ENCODE measurements at places on chromosomes 1 and 21.

- DNase-seq: no peak
Measured at GRCh38 chr1:57857809-57858208, 433.9 kb upstream of the DAB1 start.

DNA sequence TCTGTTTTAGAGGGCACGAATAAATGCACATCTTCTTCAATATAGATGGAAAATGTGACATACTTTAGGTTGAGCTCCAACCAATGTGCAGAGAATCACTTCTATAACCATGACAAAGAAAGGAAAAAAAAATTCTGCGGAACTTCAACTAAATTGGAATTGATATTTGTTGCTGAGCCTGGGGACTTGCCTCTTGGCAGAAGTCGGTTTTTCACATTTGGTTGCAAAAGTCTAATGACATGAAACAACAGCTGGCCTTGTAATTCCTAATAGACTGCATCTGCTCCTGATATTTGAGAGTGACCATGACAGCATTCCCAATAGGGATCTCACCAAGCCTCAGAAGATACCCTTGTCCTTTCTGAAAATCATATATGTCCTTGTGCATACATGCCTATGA, 112.8 kb downstream of the PRRX1 start:
- DNase-seq: no peak

GRCh38 chr1:172155766-172156165, 264.7 kb upstream of the C1orf105 start:
- DNase-seq: no peak

- no peak for DNase-seq
Measured at GRCh38 chr1:163999131-163999530, 559.9 kb upstream of the PBX1 start.

DNA sequence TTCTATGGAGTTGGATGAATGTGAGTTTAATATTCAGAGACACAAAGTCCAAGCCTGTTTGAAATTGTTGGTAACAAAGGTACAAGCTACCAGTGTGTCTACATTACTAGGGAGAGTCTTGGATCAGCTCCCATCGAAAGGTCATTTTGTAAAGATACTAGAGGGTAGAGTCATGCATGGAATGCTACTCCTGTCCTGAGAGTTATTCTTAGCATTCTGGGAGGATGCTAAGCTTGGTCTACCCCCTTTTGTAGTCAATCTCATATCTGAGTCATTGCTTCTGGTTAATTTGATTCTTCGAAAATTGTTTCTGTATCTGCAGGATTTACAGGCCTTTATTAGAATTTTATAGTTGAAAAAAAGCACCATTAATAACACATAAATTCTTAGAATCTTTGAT, 240.2 kb downstream of the ST6GALNAC3 start:
- DNase-seq: no peak

DNA sequence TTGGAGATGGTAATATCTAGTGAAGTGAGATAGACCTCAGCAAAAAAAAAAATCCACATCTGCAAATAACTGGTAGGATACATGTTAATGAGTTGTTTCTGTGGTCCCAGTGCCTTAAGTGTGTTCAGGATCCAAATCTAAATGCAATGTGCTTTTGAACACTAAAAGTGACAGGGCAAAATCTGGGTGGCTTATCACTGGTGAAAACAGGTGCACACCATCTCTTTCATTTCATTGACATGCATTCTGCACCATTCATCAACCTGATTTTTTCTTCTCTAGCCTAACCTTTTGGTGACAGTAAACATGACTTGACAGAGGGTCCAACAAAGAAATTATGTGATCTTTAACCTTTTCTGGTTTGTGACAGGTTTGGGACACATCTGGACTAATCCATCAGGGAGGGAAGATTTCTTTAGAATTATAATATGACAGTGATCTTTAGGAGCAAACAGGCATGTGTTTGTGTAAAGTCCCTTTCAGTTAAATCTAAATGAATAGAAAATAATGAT, 201.6 kb upstream of the NEGR1 start:
- DNase-seq: no peak

DNA sequence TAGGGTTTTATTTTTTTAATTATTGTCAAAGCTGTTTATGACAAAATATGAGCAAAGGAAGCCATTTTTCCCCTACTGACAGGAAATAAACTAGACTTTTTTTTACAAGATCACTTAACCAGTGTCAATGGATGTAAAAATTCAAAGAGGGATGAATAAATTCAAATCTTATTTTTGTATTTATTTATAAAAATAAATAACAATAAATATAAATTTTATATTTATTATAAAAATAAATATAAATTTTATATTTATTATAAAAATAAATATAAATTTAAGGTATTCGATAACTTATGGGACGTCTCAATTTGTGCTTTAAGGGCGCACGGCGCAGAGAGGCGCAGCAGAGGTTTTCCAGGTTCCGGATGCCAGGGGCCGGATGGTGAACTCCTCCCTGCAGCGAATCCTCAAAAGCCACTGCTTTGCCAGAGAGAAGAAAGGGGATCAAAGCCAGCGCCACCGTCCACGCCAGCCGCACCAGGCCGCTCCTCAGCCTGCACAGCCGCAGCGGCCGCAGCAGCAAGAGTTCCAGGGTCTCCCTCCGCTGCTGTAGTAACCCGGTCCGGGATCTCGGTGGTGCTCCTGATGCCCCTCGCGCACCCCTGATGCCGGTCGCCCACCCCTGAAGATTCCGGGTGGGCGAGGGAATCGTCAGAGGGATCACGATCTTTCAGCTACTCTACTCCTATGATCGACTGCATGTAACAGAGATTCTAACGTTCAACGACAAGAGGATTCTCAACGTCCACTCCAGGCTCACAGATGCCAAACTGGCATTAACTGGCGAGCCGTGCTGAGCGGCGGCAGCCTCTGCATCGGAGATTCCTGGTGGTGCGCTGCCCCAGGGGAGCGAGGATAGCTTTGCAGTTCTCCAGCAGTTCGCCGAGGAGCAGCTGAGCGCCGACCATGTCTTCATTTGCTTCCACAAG, 28.5 kb upstream of the RLF start:
- DNase-seq: no peak

DNA sequence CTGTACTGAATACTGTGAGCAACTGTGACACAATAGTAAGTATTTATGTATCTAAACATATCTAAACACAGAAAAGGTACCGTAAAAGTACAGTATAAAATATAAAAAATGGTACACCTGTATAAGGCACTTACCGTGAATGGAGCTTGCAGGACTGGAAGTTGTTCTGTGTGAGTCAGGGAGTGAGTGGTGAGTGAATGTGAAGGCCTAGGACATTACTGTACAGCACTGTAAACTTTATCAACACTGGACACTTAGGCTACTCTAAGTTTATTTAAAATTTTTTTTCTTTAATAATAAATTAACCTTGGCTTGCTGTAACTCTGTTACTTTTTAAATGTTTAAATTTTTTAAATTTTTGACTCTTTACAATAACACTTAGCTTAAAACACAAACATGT, 24.5 kb upstream of the SHCBP1L start:
- no peak for DNase-seq

DNA sequence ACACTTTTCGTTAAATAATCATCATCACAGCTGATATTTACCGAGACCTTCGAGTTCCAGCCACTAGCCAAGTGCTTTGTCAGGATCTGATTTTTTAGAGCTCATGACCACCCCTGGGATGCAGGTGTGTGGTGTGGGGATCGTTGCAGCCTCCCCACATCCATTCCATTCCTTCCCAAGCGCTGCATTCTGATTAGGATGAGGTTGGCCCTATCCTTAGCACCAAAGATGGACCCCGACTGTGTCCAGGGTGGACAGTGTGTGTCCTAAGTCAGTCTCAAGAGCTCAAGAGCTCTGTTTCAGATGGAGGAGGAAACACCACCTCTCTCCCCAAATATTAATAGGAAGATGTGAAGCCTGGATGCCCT, 74.1 kb downstream of the PSMG1 start:
- no peak for DNase-seq

GRCh38 chr21:39105341-39105765, 77.9 kb downstream of the PSMG1 start:
- DNase-seq: no peak

DNA sequence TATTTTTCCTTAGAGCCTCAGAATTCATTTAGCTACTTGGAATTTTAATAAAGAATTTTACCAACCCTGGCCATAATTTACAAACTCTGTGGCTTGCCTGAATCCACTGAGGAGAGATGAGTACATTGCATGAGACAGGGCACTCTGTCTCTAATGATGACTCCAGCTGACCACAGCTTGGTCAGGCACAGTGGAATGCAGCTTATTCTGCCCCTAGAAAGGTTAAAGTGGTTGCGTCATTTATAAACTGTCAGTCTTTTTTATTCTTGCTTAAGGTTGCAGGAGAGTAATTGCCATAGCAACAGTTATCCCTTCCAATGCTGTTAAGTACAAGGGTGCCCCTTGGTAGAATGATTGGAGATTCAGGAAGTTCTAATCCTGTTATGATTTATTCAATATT, 28.3 kb downstream of the PDE4B start:
- no peak for DNase-seq

DNA sequence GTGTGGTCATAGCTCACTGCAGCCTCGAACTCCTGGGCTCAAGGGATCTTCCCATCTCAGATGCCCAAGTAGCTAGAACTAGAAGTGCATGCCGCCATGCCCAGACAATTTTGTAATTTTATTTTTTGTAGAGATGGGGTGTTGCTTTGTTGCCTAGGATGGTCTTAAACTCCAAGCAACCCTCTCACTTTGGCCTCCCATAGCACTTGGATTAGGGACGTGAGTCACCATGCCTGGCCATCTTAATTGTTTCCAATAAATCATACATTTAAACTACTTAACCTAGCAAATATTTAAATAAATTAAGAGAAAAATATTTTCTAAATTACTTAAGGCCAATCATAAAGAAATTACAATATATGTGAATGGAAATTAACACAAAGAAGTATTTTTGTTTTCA, 35.1 kb upstream of the ADGRL4 start:
- no peak for DNase-seq

DNA sequence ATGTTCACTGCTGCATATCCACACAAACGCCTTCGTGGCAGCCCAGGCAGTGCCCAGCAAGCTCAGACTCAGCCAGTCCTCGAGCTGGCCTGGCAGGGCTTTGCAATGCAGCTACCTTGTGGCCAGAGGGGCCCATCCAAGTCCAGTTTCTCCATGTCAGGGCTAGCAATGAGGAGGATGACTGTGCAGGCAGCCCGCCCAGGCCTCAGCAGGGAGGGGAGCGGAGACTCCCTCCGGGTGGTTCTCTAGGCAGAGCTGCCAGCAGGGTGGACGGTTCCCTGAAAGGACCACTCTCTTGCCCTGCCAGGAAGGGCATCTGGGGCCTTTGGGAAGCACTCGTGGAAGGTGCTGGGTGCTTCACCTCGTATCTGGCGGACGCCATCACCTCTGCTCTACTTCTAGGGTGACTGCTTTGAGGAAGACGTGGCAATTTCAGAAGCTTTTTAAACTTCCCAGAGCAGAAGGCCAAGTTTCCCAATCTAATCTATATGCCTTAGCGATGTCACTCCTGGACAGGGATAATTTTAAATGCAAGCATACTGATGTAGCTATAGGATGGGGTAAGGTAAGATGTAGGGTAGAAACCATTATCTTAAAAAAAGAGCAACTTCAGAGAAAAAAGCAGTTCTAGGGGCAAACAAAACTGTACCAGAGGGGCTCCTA, 56.2 kb downstream of the RUNX1 start:
- no peak for DNase-seq

DNA sequence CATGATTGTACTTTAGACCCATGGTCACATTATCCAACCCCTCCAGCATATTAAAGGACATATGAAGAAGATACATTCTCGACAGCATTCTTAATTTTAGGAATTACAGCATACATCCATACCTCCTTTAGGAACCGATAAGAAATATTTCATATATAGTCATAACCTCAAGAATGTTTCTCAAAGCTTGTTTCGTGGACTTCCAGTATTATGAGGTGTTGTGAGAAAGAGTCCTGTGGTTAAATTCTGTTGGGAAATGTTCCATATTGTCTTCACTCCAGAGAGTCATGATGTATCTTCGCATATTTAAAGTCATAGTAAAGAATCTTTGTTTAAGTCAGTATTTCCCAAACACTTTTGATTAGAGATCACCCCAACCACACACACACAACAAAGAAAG, 321.0 kb upstream of the SNX7 start:
- DNase-seq: no peak

- DNase-seq: no peak
Measured at GRCh38 chr1:6420454-6421042, 829 bp upstream of the HES2 start.

- DNase-seq: no peak
Measured at GRCh38 chr1:202204065-202204464, 10.5 kb downstream of the LGR6 start.

- DNase-seq: no peak
Measured at GRCh38 chr1:232327269-232327668, 302.7 kb downstream of the SIPA1L2 start.

DNA sequence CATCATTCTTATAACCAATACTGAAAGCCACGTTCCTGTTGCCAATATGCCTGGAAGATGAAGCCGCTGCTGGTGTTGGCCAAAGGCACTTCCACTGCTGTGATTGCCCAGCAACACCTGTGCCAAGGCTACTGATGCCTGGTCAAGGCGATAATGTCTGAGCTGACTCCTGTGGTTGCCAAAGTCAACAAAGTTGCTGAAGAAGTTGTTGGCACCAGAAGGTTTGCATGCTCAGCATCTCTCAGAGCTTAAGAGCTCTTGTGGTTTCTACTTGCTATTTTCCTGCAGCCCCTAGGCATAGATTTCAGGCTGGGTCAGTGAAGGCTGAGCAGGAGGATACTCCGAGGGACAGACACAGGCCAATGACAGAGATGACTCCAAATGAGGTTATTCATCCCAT, 63.4 kb upstream of the RAB3GAP2 start:
- no peak for DNase-seq

GRCh38 chr1:201348211-201348566, 29.3 kb downstream of the TNNT2 start:
- DNase-seq: peak; percentile 4

DNA sequence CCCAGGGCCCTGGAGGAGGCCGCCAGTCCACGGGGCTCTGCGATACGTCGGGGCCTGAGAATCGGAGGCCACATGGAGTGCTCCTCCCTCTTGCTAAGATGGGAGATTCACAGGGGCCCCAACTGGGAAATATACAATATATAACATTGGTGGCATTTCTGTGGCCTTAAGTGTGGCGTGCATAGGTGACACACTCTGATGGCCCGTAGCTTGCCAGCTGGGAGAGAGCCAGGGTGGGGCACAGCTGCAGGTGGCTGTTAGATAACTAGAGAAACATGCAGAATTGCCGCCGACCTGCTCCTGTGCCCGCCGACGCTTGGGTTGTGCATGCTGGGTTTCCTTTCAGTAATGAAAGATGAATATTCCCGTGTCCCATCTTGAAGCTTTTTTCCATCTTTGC, 30.1 kb downstream of the UMODL1 start:
- no peak for DNase-seq

- DNase-seq: no peak
Measured at GRCh38 chr1:227914801-227915563, 32.8 kb downstream of the WNT9A start.

DNA sequence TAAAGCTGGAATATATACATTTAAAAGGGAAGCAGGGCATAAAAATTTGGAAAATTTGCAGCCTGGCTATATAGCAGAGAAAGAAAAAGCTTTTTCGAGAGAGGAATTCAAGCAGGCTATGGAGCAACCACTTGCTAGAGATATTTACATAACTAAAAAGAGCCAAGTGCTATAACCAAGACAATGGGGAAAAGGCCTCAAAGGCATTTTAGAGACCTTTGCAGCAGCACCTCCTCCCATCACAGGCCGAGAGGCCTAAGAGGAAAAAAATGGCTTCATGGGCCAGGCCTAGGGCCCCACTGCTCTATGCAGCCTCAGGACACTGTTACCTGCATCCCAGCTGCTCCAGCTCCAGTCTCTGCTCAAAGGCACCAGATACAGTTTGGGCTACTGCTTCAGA, 37.0 kb downstream of the CAPN9 start:
- no peak for DNase-seq

GRCh38 chr1:117883616-117884015, 45.8 kb downstream of the GDAP2 start:
- no peak for DNase-seq

All from activated CD8-positive, alpha-beta memory T cell treated with anti-CD3 and anti-CD28 coated beads for 1 hour (primary cell).